ENCODE measurements at places on chromosomes 2 and 18. TPM values are rescaled to one million over a fixed set of nuclear protein-coding genes. Genes with fewer than 3 reads are reported as not detected.

- no peak for DNase-seq
These were observed 263.7 kb downstream of the ALK start for GRCh38 chr2:29657674-29658073.

DNA sequence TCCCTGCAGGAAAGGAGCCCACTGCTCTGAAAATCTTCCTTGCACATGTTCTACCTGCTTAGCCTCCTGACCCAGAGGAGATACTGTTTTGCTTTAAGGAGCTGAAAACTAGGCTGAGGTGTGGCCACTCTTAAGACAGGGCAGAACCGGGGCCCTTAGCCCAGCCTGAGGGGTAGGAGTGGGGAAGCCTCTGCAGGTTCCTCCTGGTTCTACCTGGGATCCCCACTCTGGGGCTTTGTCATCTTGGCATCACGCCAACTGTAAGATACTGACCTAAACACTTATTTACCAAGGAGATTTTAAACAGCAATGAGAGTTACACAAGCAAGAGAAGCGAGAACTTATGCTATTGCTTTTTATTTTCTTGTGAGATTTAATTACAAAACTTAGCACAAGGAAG is 86.9 kb downstream of the KCTD1 start:
- DNase-seq, result no peak

DNA sequence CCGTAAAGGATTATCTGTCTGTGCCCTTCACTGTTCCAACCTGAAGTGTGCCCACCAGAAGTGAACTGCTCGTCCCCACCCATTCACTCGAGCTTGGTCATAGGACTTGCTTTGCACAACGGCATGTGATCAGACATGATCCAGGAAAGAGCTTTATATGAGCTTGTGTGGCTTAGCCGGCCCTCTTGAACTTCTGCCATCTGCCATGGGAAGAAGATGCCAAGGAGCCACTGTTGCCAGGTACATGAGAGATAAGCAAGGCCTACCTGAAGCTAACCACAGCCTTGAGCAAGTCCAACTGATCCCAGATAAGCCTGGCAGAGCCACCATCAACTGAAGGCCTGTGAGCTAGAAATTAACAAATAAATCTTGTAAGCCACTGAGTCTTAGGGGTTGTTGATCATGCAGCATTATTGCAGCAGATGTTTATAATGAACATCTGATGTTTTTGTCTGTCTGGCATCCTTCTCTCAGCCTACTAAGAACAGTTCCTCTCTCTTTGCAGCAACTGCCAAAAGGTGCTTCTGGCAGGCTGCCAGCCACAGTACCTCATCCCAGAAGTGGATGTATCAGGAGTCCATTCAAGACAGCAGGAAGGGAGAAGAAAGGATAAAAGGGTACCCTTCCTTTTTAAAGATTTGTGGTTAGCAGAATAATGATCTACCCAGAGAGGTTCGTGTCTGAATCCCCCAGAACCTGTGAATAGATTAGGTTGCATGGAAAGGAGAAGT is 16.8 kb downstream of the DBI start:
- no peak for DNase-seq

- no peak for DNase-seq
These were observed 1.9 kb downstream of the MAP4K3 start for GRCh38 chr2:39435234-39435633.

DNA sequence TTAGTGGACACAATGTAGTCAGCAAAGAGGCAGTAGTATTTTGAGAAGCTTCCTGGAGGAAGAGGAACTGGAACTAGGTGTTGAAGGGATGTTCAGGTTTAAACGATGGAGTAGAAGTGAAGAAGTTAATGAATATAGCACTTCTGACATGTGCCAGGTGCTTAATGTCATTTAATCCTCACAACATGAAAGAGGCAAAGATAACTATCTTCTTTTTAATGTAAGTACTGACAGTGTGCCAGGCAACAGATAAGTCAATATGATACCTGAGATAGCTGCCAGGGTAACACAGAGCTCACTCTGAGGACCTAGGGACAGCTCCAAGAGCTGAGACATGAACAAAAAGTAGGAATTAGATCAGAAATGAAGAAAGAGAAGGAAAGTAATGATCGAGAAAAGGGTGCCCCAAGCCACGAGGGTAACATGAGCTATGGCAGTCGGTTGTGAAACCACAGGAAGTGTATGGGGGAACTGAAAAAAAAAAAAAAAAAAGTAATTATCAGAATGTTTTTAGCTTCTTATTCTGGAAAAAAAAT is 140.7 kb downstream of the RNF144A start:
- DNase-seq, result no peak

- no peak for DNase-seq
These were observed 17.6 kb downstream of the PTPRM start for GRCh38 chr18:7584646-7585275.

GRCh38 chr2:229408356-229408755 is 137.3 kb upstream of the PID1 start:
- DNase-seq, result no peak

DNA sequence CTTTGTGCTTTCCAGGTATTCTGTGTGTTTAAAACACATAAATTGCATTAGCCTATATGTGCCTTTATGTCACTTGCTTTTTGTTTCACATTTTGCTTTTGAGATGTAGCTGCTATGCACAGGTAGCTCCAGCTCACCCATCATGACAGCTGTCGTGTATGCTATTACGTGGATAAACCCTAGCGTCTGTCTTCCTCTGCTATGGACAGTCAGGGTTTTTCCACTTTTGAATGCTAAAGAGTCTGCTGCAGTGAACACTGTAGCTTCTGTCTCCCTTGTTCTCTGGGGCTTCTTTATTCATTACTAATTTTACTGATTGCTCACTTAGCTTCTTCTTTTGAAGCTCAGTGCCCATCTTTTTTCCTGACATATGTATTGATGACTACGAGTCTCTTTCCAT is 24.7 kb upstream of the MBP start:
- DNase-seq, result no peak

- DNase-seq, result peak; percentile 80
These were observed 11.8 kb upstream of the DUSP2 start for GRCh38 chr2:96156926-96157648.

GRCh38 chr2:150063931-150064548 is 423.4 kb downstream of the RND3 start:
- no peak for DNase-seq

DNA sequence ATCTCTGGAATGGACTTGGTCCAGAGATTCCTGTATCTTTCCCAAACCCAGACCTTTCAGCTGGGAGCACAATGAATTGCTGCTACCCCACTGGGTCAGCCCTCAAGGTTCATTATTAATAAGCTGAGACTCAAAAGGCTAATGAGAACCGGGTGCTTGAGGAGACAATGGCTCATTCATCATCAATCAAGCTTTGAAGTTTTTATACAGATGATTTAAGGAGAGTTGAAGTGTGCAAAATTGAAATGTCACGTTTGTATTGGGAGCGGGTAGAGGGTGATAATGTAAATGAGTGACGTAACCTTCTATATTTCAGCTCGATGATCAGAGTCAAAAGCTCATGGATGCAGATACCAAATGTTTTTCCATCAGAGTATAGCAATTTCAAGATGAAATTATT is 744.9 kb downstream of the ERBB4 start:
- no peak for DNase-seq

DNA sequence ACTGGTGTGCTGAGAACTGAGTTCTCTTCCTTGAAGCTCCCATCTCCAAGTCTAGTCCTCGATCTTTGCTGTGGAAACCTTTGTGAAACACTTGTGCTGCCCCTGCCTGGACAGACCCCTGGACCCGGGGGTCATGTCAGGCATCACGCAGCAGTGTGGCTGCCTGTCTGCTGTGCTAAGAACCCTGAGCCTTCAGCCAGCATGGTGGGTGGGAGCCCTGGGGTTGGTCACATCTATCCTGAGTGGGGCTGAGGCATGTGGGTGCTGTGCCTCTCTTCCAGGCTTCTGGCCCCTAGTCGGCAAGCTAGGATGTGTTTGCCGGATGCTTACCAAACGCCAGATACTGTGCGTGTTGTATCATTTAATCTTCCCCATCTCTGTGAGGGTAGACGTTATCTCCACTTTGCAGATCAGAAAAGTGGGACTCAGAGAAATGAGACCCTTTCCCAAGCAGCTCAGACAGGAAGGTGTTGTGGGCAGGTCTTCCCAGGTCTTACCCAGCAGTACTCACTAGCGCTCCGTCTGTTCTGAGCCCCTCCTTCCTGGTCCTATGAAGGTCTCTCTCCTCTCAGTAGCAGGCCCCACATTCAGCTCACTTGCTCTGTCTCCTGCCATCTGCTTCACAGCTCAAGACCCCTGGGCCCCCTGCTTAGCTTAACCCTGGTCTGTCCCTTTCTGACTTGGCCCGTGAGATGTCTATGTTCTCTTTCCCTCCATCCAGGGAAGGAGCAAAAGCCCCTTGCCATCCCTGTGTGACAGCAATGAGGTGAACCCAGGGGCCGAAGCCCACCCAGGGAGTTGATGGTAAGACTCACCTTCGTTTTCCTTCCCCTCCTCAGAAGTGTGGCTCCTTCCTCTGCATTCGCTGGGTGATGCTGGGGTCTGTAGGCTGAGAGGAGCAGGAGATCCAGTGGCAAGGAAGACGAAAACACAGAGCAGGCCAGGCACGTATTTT is 242.8 kb downstream of the FAM210A start:
- no peak for DNase-seq

DNA sequence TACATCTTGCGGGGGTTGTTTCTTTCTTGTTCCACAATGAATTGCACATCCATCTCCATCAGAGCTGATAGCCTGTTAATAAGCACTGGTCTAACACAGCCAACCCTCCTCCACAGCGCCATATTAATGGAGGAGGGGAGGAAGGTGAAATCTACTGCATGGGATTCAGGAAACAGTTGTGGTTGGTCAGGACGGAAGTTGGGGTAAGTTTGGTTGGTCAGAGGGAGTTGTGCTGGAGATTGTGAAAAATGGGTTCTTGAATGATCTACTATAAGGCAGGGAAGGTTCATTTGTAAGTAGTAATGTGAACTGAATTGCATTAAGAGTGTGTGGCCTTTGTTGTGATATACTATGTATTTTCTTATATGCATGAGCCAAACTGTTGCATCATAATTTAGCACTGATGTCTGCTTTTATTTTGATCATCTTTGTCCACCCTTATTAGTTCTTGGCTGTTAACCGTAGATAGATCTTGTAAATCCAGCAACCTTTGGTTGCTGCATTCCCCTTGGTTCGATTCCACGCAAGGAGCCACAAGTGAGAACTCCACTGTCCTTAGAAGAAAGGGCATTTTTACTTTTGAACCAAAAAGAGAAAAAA is 150.6 kb upstream of the MAPRE2 start:
- DNase-seq, result no peak

The SIX3 gene
- polyA plus RNA-seq, result not detected

The INHA gene
- 0.08 TPM for polyA plus RNA-seq

The LCT gene
- 0.03 TPM for polyA plus RNA-seq

Measured in spleen (tissue), 13 donors.